Amniotic epithelial cell (primary cell): ENCODE measurements at places on chromosomes 13 and 19.

GRCh38 chr19:11268783-11269267 is 6.5 kb upstream of the DOCK6 start:
- no peak for DNase-seq

DNA sequence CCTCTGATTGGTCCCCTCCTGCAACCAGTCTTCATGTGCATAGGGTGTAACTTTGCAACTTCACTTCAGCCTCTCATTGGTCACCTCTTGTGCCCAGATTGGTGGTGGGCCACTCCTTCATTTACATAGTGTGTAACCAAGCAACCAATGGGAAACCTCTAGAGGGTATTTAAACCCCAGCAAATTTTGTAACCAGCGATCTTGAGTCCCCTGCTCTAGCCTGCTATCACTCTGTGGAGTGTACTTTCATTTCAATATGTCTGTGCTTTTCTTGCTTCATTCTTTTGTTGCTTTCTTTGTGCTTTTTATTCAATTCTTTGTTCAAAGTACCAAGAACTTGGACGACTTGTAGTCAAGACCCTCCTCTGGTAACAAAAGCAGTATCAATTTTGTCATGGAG is 1336.9 kb upstream of the SPRY2 start:
- no peak for DNase-seq

GRCh38 chr19:48708471-48708870 is 11.1 kb downstream of the MAMSTR start:
- no peak for DNase-seq

- no peak for DNase-seq
Measured at GRCh38 chr13:81199956-81200355, 859.0 kb upstream of the SPRY2 start.
